ENCODE measurements at places on chromosomes 6 and 20.

- no peak for DNase-seq
Observed at GRCh38 chr20:37295001-37295400, 5.5 kb downstream of the MANBAL start.

- no peak for DNase-seq
Observed at GRCh38 chr6:72959821-72960220, 265.5 kb downstream of the KHDC1L start.

DNA sequence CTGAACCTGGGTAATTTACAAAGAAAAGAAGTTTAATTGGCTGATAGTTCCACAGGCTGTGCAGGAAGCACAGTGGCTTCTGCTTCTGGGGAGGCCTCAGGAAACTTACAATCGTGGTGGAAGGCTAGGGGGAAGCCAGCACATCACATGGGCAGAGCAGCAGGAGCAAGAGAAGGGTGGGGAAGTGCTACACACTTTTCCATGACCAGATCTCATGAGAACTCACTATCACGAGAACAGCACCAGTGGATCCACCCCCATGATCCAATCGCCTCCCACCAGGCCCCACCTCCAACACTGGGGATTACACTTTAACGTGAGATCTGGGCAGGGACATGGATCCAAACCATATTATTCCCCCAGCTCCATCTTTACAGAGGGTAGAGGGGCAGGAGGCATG lies 166.4 kb downstream of the NFATC2 start:
- DNase-seq, result no peak

- no peak for DNase-seq
Observed at GRCh38 chr6:80789912-80790570, 683.6 kb downstream of the BCKDHB start.

DNA sequence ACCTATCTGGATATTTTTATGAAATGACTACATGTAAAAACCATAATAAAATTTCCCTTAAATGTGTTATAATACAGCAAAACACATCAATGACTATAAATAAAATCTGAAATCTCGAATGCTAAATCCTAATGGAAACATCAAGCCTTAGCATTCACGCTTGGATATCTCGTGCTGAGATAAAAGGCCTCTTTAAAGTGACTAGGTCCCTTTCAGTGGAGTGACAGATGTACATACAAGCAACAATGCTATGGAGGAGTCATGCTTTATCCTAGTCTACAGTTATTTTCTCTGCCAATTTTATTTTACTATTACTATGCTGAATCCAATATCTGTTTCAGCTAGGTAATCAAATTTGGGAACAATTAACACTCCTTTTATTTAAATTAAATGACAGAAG lies 72.4 kb downstream of the MAP3K7 start:
- DNase-seq, result no peak

- no peak for DNase-seq
Observed at GRCh38 chr6:19571176-19571575, 266.0 kb upstream of the ID4 start.
